ENCODE measurements at places on chromosomes 4 and X. TPM values are rescaled to one million over a fixed set of nuclear protein-coding genes. Genes with fewer than 3 reads are reported as not detected.

DNA sequence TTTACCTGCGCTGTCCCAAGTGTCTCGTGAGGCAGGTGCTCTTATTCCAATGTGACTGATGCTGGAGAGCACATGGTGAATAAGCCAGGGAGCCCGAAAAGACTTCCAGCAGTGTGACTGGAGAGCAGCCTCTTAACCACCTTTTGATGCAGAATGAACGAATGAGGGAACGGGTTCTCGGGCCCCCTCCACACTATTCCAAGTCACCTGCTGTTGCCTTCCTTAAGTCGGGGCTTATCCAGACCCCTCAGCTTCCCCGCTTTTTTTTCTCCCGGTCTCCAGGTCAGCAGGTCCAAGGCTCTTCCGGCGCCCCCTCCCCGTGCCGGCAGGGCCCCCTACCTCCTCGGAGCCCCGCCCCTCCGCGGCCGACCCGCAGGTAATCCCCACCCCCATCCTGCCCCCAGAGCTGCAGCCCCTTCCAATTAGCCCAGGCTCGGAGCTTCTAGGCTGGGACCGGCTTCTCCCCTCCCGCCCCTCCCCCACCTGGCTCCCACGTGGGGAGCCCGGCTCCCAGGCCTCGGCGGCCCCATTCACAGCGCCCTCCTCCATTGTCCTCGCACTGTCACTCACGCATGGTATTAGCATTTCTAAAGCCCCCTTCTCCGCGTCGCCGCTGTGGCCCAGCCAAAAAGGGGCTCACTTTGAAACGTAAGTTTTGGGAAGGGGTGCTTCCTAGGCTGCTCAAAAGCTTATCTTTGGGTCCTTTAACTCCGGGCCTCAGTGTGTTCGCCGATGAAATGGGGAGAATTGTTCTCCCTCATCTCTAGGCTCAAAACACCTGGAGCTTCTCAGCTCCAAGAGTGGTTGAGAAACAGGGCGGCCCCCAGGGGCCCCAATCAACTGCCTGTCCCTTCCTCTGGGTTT, 56.2 kb upstream of the PJA1 start:
- H3K36me3 ChIP-seq: no peaks in the 10 kb centered on the region
- H3K27ac ChIP-seq: no peak overlapping the region
- H3K27me3 ChIP-seq: no peaks in the 10 kb centered on the region
- no peak for DNase-seq
- no peak overlapping the region for H3K4me3 ChIP-seq

DNA sequence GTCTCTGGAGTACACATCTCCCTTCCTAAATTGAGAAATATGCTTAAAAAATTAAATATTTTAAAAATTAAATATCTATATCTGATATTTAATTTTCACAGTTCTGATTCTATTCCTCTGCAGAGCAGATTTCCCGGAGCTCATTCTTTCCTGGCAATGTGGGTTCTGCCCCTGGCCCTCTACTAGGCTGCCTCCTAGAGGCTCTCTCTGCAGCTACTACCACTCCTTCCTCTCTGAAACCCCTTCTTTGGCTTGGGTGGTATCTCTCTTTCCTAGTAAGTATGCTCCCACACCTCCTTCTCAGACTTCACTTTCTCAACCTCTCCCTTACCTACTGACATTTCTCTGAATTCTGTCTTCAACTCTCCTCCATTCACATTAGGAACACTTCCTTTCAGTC, 45.3 kb downstream of the RPGR start:
- H3K27me3 ChIP-seq: no peaks in the 10 kb centered on the region
- DNase-seq: no peak
- no peak overlapping the region for H3K4me3 ChIP-seq
- no peaks in the 10 kb centered on the region for H3K4me1 ChIP-seq
- H3K36me3 ChIP-seq: peaks cover 4% of the 10 kb centered on the region
- no peak overlapping the region for H3K27ac ChIP-seq

GRCh38 chr4:74042681-74043080, 4.2 kb upstream of the CXCL3 start:
- DNase-seq: no peak
- H3K36me3 ChIP-seq: no peaks in the 10 kb centered on the region
- H3K27me3 ChIP-seq: peaks cover 36% of the 10 kb centered on the region
- H3K4me3 ChIP-seq: no peak overlapping the region

DNA sequence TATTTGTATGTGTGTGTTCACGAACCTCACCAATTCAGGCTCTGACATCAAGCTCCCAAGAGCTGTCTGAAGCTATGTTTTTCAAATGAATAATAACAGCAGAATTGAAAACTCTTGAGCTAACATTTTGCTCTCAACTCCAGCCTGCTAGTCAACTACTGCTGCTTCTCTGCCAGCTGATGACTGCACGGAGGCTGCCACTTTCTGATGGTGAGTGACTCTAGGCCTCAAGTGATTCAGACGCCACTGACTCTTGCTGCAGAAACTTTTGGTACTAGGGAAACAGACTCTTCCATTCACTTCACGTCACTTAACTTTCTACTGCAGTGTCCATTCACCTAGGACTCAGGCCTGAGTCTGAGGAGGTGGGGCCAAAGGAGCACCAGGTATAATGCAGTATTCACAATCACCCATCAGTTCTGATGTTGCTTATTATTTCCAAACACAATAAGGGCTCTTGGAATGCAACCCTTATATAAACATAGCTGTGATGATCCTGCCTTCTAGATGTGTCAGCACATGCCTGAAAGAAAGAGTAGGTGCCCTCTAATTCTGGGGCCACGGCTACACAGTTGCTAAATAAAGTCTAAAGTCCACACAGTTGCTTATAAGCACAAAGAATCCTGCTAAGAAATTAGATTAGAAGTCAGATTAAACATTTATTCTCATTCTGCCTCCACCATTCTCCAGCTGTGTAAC, 16.0 kb downstream of the PRDM8 start:
- H3K27ac ChIP-seq: no peak overlapping the region
- no peak overlapping the region for H3K4me3 ChIP-seq
- H3K27me3 ChIP-seq: peaks cover 8% of the 10 kb centered on the region
- peaks cover 1% of the 10 kb centered on the region for H3K4me1 ChIP-seq
- H3K36me3 ChIP-seq: no peaks in the 10 kb centered on the region

- DNase-seq: no peak
- no peaks in the 10 kb centered on the region for H3K27me3 ChIP-seq
- H3K27ac ChIP-seq: no peak overlapping the region
- H3K4me3 ChIP-seq: no peak overlapping the region
Observed at GRCh38 chr4:121829511-121829910, 5.8 kb upstream of the CCNA2 start.

Gene SLC49A3
- total RNA-seq: not detected

Gene CSAG3
- 0.74 TPM for total RNA-seq

Gene GYPA
- not detected for total RNA-seq

Gene TBC1D9
- total RNA-seq: not detected

GRCh38 chr4:40486534-40486933, 143.1 kb downstream of the RBM47 start:
- no peak overlapping the region for H3K27ac ChIP-seq
- no peaks in the 10 kb centered on the region for H3K27me3 ChIP-seq
- no peaks in the 10 kb centered on the region for H3K36me3 ChIP-seq
- DNase-seq: peak; percentile 8

- no peak overlapping the region for H3K27ac ChIP-seq
- no peaks in the 10 kb centered on the region for H3K4me1 ChIP-seq
- DNase-seq: no peak
- H3K27me3 ChIP-seq: no peaks in the 10 kb centered on the region
- no peaks in the 10 kb centered on the region for H3K36me3 ChIP-seq
Observed at GRCh38 chr4:31949045-31949444, 1228.9 kb downstream of the PCDH7 start.

GRCh38 chr4:42377497-42377896, 19.8 kb upstream of the SHISA3 start:
- no peak overlapping the region for H3K4me3 ChIP-seq
- H3K27ac ChIP-seq: no peak overlapping the region
- no peak for DNase-seq
- H3K36me3 ChIP-seq: no peaks in the 10 kb centered on the region
- H3K27me3 ChIP-seq: peaks cover 20% of the 10 kb centered on the region

- peaks cover 22% of the 10 kb centered on the region for H3K36me3 ChIP-seq
- H3K27me3 ChIP-seq: no peaks in the 10 kb centered on the region
- peak within 1 kb of the TSS; percentile 81 for H3K4me3 ChIP-seq
- H3K4me1 ChIP-seq: peaks cover 17% of the 10 kb centered on the region
- H3K27ac ChIP-seq: peak within 1 kb of the TSS; percentile 36
Observed at GRCh38 chrX:51743179-51743957, at the start of gene GSPT2. GSPT2 (plus strand) TSS chrX:51743442; CDS start chrX:51743627, 185 bp downstream.

DNA sequence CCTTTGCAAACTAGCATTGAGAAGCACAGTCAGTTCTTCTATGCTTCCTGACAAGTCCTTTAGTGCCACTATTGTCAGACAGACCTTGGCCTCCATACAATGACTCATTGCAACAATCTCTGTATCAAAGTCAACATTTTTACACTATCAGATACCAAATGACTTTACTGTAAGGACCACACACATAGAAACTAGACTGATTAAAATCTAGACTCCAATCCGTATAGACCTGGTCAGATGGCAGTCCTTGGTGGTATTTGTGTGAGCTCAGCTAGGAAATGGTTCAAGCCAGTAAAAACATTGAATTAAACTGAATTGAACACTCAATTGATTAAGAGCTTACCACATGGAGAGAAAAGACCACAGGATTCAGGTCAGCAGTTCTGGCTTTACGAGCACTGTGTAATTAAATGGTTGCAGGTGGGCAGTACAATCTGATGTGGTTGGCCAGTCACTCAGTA, 549.8 kb upstream of the LCORL start:
- H3K27ac ChIP-seq: no peak overlapping the region
- H3K36me3 ChIP-seq: no peaks in the 10 kb centered on the region
- H3K4me1 ChIP-seq: no peaks in the 10 kb centered on the region
- no peak overlapping the region for H3K4me3 ChIP-seq

DNA sequence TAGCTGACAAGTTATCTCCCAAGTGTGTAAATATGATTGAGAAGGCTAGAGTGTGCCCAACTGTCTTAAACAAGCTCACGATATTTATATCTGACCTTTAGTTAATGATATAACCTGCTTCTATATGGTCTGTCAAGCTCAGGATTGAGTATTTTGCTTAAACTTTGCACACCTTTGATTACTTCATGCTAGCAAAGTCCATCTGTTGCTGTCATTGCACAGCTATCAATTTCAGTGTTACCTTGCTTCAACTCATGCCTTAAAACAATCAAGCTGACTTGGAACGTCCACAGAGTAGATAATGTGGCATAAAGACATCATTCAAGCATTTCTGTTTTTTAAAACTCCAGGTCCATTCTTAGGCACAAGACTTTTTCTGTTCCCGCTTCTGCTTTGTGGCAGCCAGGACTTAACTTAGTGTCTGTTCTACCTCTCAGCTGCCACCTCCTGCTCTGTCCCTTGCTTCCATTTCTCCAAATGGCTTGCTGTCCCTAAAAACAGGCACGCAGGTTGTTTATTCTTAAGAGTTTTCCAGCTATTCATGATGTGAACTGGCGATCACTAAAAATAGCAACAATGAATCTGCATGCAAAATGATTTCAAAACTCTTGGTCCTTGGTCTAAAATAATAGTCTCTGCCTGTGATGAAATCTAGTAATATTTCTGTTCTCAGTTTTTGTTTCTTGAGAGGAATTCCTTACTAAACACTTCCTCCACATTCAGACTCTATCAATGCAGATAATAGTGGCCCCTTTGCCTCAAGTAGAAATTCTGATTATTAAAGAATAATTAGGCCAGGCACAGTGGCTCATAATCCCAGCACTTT, 16.3 kb upstream of the NEIL3 start:
- DNase-seq: no peak
- H3K36me3 ChIP-seq: no peaks in the 10 kb centered on the region
- H3K4me1 ChIP-seq: no peaks in the 10 kb centered on the region

GRCh38 chr4:187289371-187289770, 565.7 kb upstream of the FAT1 start:
- no peaks in the 10 kb centered on the region for H3K36me3 ChIP-seq
- H3K27ac ChIP-seq: no peak overlapping the region
- no peak overlapping the region for H3K4me3 ChIP-seq
- H3K27me3 ChIP-seq: no peaks in the 10 kb centered on the region
- no peaks in the 10 kb centered on the region for H3K4me1 ChIP-seq

DNA sequence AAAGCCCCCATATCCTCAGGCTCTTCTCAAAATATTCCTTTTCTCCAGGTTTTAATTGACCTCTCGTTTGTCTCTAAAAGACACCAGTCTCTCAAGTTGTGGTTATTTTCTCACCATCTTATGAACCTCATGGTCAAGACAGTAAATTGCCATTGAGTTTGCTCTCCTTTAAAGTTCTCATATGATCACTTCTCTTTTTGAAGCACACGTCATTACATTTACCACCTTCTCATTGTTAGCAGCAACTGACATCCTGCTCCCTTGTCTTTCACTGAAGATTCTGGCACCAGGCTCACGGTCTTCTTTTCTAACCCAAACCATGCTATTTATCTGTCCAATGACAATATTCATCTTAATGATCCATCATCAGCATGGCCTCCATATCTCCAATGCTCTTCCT, 324.2 kb downstream of the TMA16 start:
- H3K27ac ChIP-seq: no peak overlapping the region
- H3K36me3 ChIP-seq: no peaks in the 10 kb centered on the region
- H3K4me1 ChIP-seq: no peaks in the 10 kb centered on the region
- no peaks in the 10 kb centered on the region for H3K27me3 ChIP-seq
- no peak for DNase-seq

GRCh38 chrX:362937-363620, 23.6 kb downstream of the PPP2R3B start:
- peaks cover 2% of the 10 kb centered on the region for H3K4me1 ChIP-seq
- no peak overlapping the region for H3K4me3 ChIP-seq
- H3K27ac ChIP-seq: no peak overlapping the region

Gene UGT2B17
- total RNA-seq: not detected

GRCh38 chrX:18422886-18423285, 2.5 kb upstream of the CDKL5 start:
- H3K27me3 ChIP-seq: no peaks in the 10 kb centered on the region
- no peak for DNase-seq
- H3K4me3 ChIP-seq: no peak overlapping the region
- no peak overlapping the region for H3K27ac ChIP-seq

GRCh38 chr4:174244441-174244840, 39.0 kb downstream of the FBXO8 start:
- DNase-seq: no peak
- no peaks in the 10 kb centered on the region for H3K27me3 ChIP-seq
- no peaks in the 10 kb centered on the region for H3K36me3 ChIP-seq
- H3K27ac ChIP-seq: no peak overlapping the region

Gene PYURF
- total RNA-seq: 54.2 TPM

DNA sequence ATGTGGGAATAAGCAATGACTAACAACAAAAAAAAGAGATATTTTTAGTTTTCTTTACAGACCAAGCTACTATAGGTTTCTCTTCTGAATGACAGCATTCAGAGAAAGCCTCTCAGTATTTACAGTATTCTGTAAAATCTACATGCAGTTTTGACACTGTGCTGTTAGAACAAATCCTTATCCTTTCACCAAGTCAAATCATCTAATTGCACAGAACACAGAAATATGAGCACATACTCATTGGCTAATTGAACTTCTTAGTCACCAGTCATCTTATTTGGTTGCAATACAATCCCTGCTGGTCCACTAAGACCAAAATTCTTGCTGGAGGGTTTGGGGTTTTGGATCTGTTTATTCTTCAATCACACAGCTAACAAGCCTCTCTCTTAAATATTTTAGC, 5.7 kb downstream of the ACOT9 start:
- peaks cover 3% of the 10 kb centered on the region for H3K36me3 ChIP-seq
- peaks cover 44% of the 10 kb centered on the region for H3K4me1 ChIP-seq
- no peak for DNase-seq
- no peak overlapping the region for H3K4me3 ChIP-seq

All from activated naive CD4-positive, alpha-beta T cell treated with anti-CD3 and anti-CD28 coated beads for 36 hours (primary cell).